NAMALWA (cell line): ENCODE measurements at places on chromosomes 16 and 17.

DNA sequence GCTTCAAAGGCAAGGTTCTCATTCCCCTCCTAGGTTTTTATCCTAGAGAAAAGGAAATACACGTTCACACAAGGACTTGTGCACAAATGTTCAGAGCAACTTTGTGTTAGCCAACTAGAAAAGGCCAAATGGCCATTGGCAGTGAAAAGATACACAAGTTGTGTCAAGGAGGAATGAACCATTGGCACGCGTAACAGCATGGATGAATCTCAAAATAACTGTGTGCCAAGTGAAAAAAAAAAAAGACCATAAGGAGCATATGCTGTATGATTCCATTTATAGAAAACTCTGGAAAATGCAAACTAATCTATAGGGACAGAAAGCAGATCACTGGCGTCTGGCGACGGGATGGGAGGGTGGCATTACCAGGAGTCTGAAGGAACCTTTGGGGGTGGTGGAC, 333.8 kb downstream of the SNX29 start:
- no peak for DNase-seq

DNA sequence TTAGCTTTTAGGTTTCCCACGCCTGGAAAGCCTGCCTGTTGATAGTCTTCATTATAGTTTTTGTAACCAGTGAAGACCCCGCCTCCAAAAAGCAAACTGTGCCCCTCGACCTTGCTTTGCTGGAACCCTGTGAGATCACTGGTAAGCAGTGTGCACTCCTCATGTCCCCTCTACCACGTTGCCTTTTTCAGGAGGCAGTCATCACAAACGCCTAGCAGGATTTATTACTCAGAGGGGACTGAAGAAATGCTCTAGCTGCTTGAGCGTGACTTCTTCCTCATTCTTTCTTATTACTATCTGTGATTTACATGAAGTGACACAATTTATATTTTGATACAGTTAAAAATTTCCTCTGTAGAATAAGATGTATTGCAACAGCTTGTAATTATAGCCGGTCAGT, 6.5 kb upstream of the KRTAP3-1 start:
- DNase-seq, result no peak

- DNase-seq, result no peak
These were observed 5.2 kb upstream of the AATF start for GRCh38 chr17:36943250-36944191.

- DNase-seq, result no peak
These were observed 29.6 kb downstream of the SGSM2 start for GRCh38 chr17:2366747-2367494.

DNA sequence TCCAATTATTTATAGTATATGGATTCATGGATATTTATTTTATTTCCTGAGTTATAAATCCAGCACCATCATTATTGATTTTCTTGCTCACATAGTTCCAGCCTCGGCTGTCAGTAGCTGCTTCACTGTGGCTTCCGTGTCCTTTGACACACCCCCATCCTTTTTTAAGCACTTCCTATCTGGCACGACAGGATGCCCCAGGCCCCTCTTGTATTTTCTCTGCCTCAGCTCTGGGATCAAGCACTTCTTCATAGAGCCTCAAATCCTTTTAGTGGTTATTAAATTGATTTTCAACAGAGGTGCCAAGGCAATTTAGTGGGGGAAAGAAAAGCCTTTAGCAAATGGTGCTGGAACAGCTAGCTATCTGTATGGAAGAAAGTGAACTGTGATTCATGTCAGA, 59.8 kb downstream of the GAN start:
- DNase-seq, result no peak

DNA sequence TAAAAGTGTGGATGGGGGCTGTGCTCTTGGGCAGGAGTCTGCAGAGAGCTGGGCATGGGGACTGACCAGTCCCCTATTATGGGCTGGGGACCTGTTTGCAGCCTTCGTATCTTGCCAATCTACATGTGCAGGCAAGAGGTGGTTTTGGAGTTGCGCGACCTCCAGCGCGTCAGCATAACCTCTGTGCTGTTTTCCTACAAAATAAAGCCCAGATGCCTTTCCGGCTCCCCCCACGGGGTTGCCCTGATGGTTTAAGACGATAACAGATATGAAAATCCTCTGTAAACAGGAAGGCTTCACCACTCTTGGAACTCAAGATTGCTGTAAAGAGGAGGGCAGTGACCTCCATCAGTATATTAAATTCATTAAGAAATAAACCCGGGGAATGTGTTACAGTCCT, 16.5 kb upstream of the SPPL2C start:
- DNase-seq, result no peak

- no peak for DNase-seq
These were observed 8.5 kb downstream of the MMP28 start for GRCh38 chr17:35786941-35787432.

DNA sequence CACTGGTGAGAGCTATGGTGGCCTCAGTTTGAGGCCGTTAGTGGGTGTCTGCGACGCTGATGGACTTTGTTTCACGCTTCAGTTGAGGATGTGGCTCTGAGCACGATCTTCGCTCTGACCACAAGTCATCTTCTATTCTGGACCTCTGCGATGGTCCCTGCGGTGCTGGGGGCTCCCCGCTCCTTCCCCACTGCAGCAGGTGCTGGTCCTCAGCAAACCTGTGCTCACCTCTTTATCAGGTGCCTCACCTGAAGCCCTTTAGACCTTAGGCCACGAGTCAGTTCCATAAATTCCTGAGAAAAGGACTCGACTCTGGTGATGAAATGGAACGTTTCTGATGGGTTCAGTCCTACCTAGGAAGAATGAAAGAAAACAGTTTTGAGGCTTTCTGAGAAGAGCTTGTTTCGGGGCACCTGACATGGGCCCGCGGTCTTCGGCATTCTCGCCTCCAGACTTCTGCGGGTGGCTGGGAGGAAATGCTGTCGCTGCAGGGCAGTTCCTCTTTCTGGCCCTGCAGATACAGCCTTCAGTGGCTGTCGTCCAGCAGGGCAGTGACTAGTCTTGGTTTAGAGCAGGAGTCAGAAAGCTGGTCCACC, 4.7 kb downstream of the KCTD5 start:
- DNase-seq, result peak; percentile 77

DNA sequence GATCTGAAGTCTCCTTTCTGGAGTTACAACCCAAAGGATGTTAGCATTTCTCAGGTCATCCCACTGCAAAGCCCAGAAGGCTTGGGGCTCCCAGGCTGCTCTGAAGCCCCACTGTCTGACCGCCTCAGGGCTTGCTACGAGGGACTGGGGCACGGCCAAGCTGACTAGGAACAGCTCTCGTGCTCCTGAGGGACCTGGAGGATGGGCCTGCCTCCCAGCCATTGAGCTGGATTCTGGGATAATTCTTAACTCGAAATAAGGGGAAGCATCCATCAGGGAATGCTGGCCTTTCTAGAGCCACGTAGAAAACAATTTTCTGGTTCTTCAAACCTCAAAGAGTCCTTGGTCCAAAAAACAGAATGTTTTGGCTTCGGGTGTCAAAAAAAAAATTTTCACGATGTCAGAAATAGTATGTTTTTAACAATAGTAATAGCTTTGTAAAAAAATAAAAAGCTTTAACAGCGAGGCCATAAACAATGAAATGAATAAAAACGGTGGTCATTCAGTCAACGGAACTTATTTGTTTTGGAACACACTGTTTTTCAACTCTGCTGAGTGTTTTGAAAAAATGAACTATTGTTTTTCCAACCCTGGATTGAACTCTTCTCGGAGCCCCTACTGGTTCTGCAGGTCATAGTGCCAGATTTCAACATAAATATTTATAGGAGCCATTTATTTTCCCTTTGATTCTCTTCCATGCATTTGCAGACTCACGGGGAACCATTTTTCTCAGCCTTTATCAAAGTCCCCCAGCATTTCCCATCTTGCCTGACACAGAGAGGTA, 16.4 kb upstream of the HERPUD1 start:
- no peak for DNase-seq

DNA sequence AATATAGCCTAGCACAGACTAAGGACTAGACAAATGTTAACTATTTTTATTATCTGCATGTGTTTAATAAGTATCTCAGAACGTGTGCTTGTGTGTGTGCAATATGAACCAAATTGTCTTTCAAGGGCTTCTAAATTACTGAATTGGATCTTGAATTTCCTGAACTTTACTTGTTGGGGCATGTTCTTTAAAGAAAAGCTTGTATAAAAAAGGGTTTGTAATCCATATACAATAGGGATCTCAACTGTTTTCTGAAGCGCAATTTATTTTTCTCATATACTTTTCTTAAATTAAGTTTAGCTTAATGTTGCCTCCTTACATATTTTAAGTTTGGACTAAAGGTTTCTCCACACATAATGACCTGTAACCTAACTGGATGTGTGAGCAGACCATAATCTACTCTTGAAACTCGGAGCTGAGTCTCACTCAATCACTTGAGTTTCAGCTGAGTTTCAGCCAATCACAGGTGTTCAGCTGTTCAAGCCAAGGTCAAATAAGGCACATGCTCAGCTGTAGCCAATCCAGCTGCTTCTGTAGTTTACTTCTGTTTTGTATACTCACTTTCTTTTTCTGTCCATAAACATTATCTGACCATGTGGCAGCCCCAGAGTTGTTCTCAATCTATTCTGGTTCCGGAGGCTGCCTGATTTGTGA, 72.3 kb downstream of the CDK5R1 start:
- DNase-seq, result peak; percentile 81

GRCh38 chr17:978103-979093, 1.2 kb downstream of the NXN start:
- no peak for DNase-seq

GRCh38 chr16:85584819-85585282, 28.3 kb upstream of the GSE1 start:
- no peak for DNase-seq

DNA sequence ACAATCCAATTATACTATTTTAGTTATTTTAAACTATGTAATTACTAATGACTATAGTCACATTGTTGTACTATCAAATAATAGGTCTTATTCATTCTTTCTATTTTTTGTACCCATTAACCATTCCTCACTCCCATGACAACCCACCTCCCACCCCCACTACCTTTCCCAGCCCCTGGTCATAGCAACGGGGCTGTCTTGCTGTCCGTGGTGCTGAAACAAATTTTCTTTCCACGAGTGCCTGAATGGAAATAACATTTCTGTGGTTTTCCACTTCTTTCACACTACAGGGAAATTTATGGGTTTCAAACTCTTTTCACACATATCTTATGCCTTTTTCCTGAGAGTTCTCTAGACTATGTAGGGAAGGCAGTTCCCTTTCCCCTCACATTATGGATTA, 326.6 kb downstream of the PHKB start:
- peak; percentile 8 for DNase-seq

- peak; percentile 90 for DNase-seq
These were observed 15.2 kb downstream of the PIEZO1 start for GRCh38 chr16:88769617-88770460.

DNA sequence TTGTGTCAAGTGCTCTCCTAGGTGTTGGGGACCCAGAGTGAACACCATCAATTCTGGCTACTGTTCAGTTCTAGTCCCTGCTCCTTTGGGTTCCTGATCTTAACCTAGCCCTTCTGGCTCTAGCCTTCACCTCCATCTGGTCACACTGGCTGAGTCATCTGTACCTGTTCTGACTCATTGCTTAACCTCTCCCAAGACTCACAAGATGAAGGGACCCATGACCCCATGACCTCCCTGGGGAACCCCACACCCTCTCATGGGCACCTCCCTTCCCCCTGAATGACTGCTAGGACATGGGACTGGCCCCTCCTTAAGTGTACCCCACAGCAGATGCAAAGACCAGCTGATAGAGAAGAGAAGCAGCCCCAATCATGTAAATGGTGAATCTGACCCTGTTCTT, 345.8 kb upstream of the CDH5 start:
- DNase-seq, result no peak

GRCh38 chr16:88502776-88503280, 49.7 kb downstream of the ZFPM1 start:
- no peak for DNase-seq

- no peak for DNase-seq
These were observed 440.1 kb downstream of the RBFOX1 start for GRCh38 chr16:7772722-7773121.

- no peak for DNase-seq
These were observed 186.3 kb upstream of the SOX9 start for GRCh38 chr17:71934520-71934919.

DNA sequence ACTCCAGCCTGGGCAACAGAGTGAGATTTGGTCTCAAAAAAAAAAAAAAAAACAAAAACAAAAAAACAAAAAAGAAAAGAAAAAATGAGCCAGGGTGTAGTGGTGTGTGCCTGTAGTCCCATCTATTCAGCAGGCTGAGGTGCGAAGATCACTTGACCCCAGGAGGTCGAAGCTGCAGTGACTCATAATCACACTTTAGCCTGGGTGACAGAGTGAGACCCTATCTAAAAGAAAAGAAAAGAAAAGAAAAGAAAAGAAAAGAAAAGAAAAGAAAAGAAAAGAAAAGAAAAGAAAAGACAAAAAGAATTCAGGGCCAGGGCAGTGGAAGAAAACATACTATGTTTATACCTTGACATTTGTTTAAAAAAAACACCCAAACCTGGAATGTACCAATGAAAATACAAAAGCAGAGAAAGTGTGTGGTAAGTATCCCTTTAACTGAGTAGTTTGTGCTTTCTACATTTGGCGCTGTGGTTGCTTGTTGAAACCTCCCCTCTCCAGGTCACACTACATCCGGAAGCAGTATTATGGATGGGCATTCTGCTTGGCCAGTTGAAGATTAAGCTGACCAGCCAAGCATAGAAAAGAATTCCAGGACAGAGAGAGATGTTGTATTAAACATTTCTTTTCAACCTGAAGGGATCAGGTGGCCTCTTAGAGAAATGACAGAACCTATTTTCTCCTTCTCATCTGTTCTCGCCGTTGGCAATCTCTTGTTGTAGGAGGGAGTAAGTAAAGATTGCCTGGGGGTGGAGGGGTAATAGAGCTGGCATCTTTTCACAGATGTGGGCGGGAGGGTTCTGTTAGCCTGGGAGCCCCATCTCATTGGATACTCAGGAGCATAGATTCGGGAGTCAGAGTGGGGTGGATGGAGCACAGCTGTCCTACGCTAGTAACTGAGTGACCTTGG, 12.1 kb upstream of the PRKCB start:
- DNase-seq, result no peak

DNA sequence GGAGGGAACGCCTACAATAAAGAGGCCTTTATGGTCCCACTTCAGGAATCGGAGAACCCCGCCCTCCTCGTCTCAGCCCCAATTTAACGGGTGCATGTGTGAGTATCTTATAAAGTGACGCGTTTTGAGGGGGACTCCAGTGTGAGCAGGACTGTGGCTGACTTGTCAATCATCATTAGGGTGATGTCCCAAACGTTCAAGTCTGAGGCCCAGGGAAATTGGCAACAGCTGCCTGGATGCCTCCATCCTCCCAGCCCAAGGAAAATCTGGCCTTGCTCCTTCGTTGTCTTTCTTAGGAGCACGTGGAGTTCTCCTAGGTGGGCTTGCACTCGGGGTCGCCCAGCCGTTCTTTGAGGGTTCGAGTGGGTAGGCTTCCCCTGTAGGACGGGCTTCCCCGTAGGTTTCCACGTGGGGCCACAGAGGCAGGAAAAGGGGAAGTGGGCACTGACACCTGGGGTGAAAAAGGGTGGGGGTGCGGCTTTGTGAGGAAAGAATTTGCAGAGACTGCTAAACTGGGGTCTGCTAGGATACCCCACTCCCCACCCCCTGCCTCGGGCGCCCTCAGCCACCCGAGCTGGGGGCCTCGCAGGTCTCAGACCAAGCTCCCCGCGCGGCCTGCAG, 561 bp upstream of the HERPUD1 start:
- peak; percentile 94 for DNase-seq
